Spinal cord (tissue), 10 donors: ENCODE measurements at places on chromosomes 11 and 22. TPM values are rescaled to one million over a fixed set of nuclear protein-coding genes. Genes with fewer than 3 reads are reported as not detected.

MAML2 gene
- 16.7 TPM for polyA plus RNA-seq

IL17REL gene
- polyA plus RNA-seq: 0.96 TPM

APOA4 gene
- not detected for polyA plus RNA-seq

ZNF215 gene
- polyA plus RNA-seq: 3.1 TPM

TIMP3 gene
- polyA plus RNA-seq: 182 TPM

BIK gene
- 1.00 TPM for polyA plus RNA-seq

KCNJ1 gene
- polyA plus RNA-seq: 0.50 TPM

TSPAN32 gene
- polyA plus RNA-seq: 2.8 TPM
